ENCODE measurements at places on chromosomes 1 and 21. TPM values are rescaled to one million over a fixed set of nuclear protein-coding genes. Genes with fewer than 3 reads are reported as not detected.

The DNALI1 gene
- 16.5 TPM for total RNA-seq

- no peak for DNase-seq
Measured at GRCh38 chr1:186761358-186761757, 67.4 kb upstream of the PLA2G4A start.

DNA sequence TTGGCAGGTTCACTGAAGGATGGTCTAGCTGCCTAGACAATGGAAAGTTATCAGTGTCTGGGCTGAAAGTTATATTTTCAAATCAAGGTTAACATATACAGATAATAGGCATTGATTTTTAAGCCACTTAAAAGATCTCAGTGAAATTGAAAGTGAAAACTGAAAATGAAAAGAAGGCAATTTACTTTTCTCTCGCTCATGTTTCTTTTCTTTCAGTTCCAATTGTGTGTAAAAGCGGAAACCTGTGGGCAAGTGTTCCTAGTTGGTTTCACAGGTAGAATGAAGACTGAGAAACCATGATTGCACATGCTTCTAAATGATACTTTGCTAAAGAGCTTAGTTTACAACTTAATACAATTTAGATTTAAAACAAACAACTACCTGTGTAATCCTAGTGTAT lies 383.7 kb downstream of the ZP4 start:
- DNase-seq, result no peak

DNA sequence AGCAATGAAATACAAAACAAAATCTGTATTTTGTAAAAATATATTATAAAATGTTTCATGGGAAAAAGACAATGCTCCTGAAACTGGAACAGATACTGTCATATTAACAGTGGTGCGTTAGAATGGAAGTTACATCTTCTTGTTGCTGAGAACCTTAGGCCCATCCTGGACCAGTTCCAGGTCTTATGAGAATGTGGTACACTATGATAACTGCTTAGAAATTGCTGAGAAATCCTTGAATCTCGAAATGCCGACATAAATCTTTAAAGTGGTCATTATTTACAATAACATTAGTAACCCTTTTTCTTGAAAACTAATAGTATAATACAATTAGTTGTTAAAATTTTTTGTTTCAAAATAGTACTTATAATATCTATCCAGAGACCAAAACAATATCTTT lies 747.9 kb upstream of the NCAM2 start:
- DNase-seq, result no peak

GRCh38 chr1:202836623-202837403 lies 26.1 kb downstream of the PCAT6 start:
- peak; percentile 34 for DNase-seq

GRCh38 chr1:197980457-197980856 lies 63.3 kb downstream of the LHX9 start:
- DNase-seq, result no peak

DNA sequence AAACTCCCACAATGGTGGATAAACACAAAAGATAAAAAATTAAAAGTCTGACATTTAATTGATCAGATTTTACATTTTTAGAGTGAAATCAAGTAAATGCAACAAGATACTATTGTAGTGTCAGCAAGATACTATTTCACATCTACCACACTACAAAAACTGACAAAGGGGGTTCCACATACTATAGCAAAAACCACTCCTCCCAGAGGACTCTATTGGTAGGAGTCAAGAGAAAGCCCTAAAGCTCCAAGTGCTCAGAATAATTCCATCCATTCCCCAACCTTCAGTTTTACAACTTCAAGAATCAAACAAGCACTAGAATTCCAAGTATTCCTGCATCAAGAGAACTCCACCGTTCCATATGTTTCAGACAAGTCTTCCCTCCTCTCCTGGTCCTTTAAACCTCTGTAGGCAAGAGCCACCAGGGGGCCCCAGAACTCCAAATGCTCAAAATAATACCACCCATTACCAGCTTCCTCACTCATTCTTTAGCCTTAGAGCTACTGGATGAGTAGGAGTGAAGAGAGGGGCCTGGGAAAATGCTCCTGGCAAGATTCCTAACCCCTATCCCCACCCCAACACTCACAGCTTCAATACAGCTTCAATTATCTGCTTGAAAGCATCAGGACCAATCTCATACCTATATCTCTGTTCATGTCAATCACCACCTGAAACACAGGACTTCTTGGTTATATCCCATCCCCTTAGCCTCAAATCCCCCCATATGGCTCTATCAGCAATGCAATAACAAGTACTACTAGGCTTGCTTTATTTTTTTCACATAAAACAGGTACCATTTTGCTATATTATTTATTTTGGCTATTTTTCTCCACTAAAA lies 9.9 kb downstream of the TOR1AIP2 start:
- peak; percentile 45 for DNase-seq

DNA sequence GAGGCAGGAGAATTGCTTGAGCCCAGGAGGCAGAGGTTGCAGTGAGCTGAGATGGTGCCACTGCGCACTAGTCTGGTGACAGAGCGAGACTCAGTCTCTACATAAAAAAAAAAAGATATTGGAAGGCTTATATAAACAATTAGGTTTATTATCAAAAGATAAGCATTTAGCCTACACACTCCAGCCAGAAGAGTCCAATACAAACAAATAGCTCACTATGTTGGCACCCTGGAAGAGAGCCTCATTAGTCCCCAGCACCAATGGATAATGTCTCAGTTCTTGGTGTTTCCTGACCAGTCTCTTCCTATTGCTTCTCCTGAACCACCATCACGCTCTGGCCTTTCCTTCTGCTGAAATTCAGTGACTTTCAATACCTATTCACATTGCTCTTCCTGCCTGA lies 48.6 kb upstream of the ATP1A1 start:
- DNase-seq, result peak; percentile 16

DNA sequence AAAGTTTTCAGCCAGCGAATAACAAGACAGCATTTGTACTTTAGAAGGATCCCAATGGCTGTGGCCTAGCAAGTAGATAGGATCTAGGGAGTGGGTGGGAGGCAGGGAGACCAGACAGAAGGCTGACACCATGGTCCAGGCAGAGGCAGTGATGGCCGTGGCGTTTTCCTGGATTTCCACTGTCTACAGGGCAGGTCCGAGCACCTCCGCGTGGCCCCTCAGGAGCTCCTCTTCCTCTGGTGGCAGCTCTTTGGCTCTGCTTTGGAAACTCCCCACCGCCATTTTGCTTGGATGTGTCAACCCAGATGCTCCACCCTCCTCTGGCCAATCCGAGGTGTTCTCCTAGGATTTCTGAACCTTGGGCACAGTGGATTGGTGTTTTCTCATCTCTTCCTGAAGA lies 25.1 kb downstream of the PADI4 start:
- DNase-seq, result no peak

The CORT gene
- not detected for total RNA-seq

DNA sequence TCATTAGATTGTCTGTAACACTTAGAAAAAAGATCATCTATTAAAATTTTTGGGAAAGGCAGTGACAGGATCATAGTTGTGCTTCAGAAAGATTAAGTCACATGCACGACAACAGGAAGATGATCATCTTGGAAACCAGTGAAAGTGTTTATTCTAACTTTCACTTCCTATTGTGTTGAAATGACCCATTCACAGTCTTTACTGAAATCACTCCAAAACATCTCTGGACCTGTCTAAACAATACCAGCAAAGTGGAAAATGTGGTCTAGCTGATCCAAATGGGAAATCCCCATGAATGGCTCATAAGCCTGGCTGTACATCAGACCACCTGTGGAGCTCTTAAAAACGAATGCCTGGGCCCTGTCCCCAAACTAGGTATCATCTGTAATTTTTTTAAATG lies 111.1 kb upstream of the ETV3 start:
- DNase-seq, result no peak

- no peak for DNase-seq
Measured at GRCh38 chr1:228408869-228409805, 2.5 kb upstream of the TRIM11 start.

The TRIM45 gene
- 8.6 TPM for total RNA-seq

GRCh38 chr1:205258719-205259118 lies 31.0 kb downstream of the TMCC2 start:
- no peak for DNase-seq

- DNase-seq, result no peak
Measured at GRCh38 chr1:151416231-151416630, 16.9 kb downstream of the PSMB4 start.

The NPHS2 gene
- not detected for total RNA-seq

GRCh38 chr1:244138399-244138798 lies 87.3 kb downstream of the ZBTB18 start:
- no peak for DNase-seq

The PLA2G2D gene
- not detected for total RNA-seq

GRCh38 chr1:111196213-111196612 lies 4.2 kb downstream of the DENND2D start:
- no peak for DNase-seq

DNA sequence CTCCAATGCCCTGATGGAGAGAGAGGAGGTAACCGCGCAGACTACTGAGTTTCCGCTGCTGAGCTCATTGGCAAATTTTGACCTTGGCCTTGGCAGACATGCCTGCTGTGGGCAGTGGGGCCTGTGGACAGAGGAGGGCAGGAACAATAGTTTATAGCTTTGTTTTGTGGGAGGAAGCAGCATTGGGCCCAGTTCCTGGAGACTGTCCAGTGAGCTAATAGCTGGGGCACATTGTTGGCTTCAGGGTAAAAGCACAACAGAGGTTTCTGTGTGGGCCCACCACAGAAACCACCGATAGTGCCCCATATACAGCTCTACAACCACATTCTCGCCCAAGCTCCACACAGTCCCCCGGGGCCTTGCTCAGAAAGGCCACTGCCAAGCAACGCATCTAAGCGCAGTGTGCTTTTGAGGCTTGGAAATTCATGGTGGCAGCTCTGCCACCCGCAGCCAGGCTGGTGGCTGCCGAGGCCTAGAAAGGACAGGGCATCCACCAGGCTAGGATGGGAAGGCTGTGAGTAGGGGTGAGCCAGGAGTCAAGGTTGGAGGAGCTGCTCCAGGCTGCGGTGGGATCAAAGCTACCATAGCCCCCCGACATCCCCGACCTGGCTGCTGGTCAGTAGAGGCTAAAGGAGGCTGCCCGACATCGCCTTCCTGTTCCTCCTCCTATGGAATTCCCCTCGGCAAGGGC lies 43.2 kb downstream of the NEK2 start:
- no peak for DNase-seq

GRCh38 chr1:78054559-78054958 lies 8.8 kb downstream of the GIPC2 start:
- no peak for DNase-seq

The LCE2B gene
- not detected for total RNA-seq

DNA sequence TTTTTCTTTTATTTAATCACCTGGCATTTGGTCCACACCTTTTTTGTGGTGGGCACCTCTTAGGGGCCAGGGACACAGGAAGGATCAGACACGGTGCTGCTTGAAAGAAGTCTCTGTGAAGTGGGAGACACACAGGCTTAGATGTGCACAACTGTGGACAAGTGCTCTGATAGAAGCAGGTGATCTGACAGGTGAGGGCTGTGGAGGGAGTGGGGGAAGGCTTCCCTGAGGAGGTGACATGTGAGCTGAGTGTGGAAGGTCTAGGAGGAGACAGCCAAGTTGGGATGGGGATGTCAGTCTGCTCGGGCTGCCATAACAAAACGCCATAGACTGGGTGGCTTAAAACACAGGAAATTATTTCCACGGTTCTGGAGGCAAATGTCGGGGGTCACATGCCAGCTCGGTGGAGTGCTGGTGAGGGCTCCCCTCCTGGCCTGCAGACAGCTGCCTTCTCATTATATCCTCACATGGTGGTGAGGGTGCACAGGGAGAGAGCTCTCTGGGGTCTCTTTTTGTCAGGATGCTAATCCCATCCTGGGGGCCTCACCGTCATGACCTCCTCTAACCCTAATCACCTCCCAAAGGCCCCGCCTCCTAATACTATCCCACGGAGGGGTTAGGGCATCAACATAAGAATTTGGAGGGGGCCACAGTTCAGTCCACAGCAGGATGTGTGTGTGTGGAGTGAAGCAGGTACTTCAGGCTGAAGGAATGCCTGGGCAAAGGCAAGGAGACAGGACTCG lies 5.2 kb upstream of the KIAA1614 start:
- no peak for DNase-seq

DNA sequence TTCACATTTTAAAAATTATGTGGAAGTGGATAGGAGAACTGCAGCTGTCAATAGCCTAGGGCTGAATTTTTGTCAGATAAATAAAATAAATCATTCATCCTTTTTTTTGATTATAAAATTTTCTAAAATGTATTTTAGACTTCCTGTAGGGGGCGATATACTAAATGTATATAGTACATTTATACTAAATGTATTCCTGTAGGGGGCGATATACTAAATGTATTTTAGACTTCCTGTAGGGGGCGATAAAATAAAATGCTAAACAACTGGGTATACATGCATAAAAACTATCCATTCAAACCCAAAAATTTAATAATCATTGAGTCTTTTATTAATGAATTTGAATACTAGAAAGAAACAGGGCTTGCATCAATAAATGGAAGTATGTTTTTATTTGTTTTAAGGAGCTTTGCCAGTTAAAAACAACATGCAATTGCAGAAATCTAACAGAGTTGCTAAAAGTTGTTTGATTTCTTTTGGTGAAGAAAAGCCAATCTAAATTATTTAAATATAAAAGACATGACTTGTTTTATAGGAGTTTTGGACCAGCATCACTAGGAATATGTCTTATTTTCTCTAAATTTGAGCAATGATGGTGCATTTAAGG lies 31.4 kb downstream of the CLCA1 start:
- DNase-seq, result no peak

The MIER1 gene
- 25.2 TPM for total RNA-seq

GRCh38 chr1:197180252-197180878 lies 33.9 kb upstream of the ASPM start:
- no peak for DNase-seq

- no peak for DNase-seq
Measured at GRCh38 chr1:35886577-35887431, 3.8 kb downstream of the AGO1 start.

- DNase-seq, result no peak
Measured at GRCh38 chr1:198889101-198889500, 250.3 kb downstream of the PTPRC start.

Data from body of pancreas (tissue), 4 donors.